ENCODE measurements at places on chromosomes 1 and 21. TPM values are rescaled to one million over a fixed set of nuclear protein-coding genes. Genes with fewer than 3 reads are reported as not detected.

PIK3C2B gene
- 4.5 TPM for total RNA-seq

ZCCHC17 gene
- 11.4 TPM for total RNA-seq

DNA sequence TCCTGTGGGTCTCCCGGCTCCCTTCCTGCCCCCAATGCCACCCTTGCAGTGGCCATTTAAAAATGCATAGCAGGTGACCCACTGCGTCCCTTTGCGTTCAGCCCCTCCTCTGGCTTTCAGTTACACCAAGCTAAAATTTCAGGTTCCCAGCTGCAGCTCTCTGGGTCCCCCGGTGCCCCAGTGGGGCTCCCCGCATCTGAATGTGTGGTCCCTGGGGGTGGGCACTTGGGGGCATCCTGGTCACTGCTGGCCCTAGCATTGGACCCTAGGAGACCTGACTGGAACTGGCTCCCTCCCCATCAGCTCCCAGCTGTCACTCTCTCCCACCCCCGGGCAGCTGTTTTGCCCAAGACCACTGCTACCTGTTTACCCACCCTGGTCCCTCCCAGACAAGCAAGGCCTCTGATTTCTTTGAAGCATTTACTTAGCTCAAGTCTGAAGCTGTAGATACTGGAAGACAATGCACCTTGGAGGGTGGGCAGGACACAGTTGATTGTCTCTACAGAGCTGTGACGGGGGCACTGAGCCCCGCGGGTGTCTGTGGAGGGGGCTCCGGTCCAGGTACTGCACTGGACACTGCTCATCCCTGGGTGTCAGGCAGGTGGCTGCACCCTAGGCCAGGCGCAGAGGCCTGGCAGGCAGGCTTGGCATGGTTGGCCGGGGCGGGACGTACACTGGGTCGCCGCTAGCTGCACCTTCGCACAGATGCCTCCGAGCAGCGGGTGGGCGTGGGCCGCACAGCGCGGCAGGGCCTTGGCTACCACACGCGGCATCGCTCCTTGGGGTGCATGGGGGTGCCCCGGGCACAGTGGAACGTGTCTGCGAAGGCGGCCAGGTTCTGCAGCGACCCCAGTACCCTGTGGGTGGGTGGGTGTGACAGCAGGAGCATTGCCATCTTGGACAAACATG lies 3.9 kb downstream of the PRXL2B start:
- DNase-seq = no peak

DNA sequence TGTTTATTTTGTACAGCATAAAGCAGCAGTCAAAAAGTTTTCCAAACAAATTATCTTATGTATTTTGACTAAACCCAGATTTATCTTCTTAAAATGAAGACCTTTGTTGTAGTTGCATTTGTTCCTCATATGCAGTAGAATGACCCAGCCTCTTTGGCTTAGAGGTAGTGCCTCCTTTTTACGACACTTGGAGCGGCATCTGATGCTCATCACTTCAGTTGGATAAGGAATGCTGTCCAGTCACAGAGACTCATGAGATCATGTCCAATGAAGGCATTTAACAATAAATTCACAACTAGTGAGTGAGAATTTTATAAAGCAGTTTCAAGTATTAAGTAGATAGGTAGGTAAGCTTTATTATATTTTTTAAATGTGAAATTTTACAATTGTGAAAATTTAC lies 35.2 kb downstream of the PTPRC start:
- DNase-seq = no peak

DNA sequence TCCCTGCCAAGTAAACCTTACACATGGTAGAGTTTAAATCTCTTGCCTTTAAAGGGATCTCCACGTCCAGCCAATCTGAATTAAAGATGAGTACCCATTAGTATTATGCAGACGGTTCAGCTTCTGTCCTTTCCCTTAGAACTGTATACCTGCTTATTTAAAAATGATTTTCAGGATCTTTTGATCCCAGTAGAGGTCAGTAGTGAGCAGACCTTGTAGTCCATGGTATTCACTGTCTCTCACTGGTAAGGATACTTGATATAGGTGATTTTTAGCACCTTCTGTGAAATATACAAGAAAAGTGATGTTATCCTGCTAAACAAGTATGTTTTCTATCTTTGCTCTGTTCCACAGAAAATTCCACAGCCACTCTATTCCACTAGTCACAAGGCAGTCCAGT lies 1211.6 kb upstream of the ADGRL4 start:
- peak; percentile 68 for DNase-seq

MANEAL gene
- total RNA-seq = 0.65 TPM
